AG04449 (cell line): ENCODE measurements at places on chromosomes 7 and 10.

DNA sequence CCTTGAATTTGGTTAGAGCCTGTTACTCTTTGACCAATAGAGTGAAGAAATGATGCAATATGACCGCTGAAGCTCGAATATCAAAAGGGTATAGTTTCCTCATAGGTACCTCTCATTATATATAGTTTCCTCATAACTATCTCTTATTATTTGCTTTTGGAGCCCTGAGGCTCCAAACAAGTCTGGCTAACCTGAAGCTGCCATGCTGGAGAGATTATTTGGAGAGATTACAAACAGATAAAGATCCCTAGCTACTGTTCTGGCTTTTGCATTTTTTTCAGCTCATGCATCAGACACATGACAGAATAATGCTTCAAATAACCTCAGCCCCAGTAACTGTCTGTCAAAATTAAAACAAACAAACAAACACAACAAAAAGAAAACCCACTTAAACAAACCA, 65.4 kb upstream of the CHRM2 start:
- DNase-seq = no peak

GRCh38 chr7:98251231-98251600, 816 bp downstream of the TECPR1 start:
- no peak for DNase-seq

- DNase-seq = no peak
These were observed 58.7 kb downstream of the ARHGAP21 start for GRCh38 chr10:24664991-24665390.

DNA sequence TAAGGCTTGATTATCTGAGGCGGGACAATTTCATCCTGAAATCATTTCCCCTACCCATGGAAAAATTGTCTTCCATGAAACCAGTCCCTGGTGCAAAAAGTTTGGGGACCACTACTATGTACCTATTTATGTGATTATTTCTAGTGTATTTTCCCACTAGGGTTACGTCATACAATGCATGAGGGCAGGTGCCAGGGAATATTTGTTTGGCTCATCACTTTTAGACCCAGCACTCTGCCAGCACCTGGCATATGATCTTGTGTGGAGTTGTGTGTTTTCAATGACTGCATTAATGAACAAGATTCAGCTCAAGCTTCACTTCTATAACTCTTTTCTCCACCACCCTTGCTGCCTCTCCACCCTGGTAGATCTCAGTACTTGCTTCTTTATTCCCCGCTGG, 73.3 kb upstream of the TNKS2 start:
- DNase-seq = no peak

DNA sequence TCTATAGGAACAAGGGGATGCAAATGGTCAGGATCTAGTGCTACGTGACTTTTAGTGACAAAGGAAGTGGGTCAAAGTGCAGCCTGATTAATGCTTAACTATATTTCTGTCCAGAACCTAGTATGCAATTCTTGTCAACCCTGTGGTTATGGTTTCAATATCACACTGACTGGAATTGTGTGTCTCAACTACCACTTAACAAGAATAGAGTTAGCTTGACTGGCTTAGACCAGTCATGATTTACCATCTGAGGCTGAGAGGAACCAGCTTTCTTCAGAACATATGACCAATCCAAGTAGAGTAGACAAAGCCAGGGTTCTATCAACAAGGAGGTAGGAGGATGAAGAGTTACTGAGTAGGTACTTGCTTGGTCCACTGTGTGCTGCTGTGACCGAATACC, 54.4 kb downstream of the MYPN start:
- DNase-seq = no peak
